ENCODE measurements at places on chromosomes 11 and 22. TPM values are rescaled to one million over a fixed set of nuclear protein-coding genes. Genes with fewer than 3 reads are reported as not detected.

PRR5L gene
- total RNA-seq = 8.8 TPM

DNA sequence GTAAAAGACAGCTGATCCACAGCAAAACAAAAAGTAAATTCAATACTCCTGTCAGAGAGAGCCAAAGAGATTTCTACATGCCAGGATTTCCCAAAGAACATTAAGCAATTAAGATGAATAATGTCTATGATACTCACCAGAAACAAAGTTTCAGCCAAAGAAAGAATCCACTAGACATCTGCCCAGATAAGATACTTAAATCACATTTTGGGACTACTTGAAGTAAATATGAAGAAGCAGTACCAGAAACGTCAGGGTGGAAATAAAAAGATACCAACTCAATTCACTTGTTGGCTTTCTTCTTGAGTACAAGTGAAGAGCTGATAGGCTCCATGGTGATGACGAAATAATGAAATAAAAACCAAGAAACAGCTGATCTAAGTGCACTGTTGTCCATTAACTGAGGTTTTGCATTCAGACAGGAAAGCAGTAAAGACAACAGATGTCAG is 31.6 kb upstream of the ARHGAP32 start:
- H3K27ac ChIP-seq = peak overlapping the region; percentile 12
- H3K4me1 ChIP-seq = peaks cover 6% of the 10 kb centered on the region
- no peak overlapping the region for H3K4me3 ChIP-seq
- no peaks in the 10 kb centered on the region for H3K27me3 ChIP-seq
- no peak for DNase-seq
- H3K36me3 ChIP-seq = no peaks in the 10 kb centered on the region

GRCh38 chr11:33063326-33063881 is 24.0 kb downstream of the TCP11L1 start:
- no peak for DNase-seq
- no peaks in the 10 kb centered on the region for H3K27me3 ChIP-seq
- peak overlapping the region; percentile 76 for H3K27ac ChIP-seq
- peaks cover 39% of the 10 kb centered on the region for H3K4me1 ChIP-seq
- peaks cover 72% of the 10 kb centered on the region for H3K36me3 ChIP-seq

- H3K4me3 ChIP-seq = no peak overlapping the region
- H3K27me3 ChIP-seq = no peaks in the 10 kb centered on the region
- H3K27ac ChIP-seq = no peak overlapping the region
Observed at GRCh38 chr22:27987557-27987956, 68.5 kb upstream of the PITPNB start.

DNA sequence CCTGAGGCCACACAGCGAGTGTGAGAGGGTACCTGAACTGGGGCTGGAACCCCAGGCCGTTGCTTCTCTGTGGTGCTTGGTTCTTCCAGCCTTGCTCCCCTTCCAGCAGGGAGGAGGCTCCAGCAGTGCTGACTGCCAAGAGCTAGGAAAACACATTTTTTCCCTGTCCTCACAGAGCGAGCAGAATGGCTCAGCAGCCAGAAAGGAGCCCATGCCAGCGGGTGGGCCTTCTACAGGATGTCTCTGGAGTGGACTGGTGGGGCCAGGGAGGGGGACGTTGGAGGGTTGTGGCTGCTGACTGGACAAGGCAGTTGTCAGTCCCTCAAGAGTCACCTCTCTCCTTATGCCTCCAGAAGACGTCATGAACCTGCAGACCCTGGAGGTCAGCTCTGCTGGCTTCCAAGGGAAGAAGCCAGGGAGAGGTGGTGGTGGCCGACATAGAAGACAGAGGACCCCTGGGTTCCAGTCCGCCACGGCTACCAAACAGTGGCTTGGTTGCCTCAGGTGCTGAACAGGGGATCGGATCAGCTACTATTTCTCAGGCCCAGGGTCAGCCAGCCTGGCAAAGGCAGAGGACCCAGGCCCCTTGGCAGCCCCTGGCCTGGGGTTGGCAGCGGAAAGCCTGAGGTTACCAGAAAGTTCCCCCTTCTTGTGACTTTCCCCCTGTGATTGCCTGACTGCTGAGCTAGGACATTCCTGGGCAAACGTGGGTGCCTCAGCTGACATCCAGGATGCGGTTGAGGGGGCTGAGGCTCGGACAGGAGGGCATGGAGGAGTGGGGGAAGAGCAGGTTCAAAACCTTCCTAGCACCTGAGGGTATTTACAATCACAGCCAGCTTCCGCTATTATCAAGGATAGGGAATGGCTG is 3.7 kb downstream of the MAFF start:
- H3K27ac ChIP-seq = peak overlapping the region; percentile 100
- H3K4me3 ChIP-seq = no peak overlapping the region
- no peaks in the 10 kb centered on the region for H3K4me1 ChIP-seq
- DNase-seq = peak; percentile 79
- H3K27me3 ChIP-seq = no peaks in the 10 kb centered on the region
- H3K36me3 ChIP-seq = no peaks in the 10 kb centered on the region

DNA sequence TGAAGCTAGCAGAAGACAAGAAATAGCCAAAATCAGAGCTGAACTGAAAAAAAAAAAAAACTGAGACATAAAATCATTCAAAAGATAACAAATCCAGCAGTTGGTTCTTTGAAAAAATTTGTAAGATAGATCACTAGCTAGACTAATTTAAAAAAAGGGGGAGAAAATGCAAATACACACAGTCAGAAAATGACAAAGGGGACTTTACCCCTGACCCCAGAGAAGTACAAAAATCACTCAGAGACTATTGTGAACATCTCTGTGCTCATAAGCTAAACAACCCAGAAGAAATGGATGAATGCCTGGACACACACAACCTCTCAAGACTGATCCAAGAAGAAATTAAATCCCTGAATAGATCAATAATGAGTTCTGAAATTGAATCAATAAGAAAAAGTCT is 914.3 kb upstream of the API5 start:
- no peak overlapping the region for H3K4me3 ChIP-seq
- H3K36me3 ChIP-seq = no peaks in the 10 kb centered on the region
- H3K27me3 ChIP-seq = no peaks in the 10 kb centered on the region
- H3K27ac ChIP-seq = no peak overlapping the region

- no peak overlapping the region for H3K4me3 ChIP-seq
- DNase-seq = peak; percentile 80
- peaks cover 50% of the 10 kb centered on the region for H3K36me3 ChIP-seq
- peak overlapping the region; percentile 77 for H3K27ac ChIP-seq
Observed at GRCh38 chr11:45859661-45860140, 12.4 kb downstream of the CRY2 start.

DNA sequence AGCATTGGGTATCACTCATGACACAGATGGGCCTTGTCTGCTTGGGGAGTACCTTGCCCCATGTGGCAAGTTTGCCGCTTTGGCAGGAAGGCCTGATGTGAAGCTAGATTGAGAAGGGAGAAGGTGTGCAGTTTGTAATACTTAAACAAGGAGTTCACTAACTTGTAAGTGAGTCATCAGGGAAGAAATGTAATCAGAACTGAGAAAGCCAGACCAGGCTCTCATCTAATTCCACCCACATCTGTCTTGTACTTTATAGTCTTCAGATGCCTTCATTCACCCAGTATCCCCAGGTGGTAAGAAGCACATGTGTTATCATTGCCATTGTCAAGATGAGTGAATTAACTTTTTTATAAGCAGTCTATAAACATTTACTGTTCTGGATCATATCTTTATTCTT is 116.0 kb upstream of the DDI1 start:
- no peak for DNase-seq
- no peak overlapping the region for H3K4me3 ChIP-seq
- H3K27me3 ChIP-seq = no peaks in the 10 kb centered on the region
- H3K27ac ChIP-seq = no peak overlapping the region

- no peaks in the 10 kb centered on the region for H3K4me1 ChIP-seq
- no peak for DNase-seq
- H3K4me3 ChIP-seq = no peak overlapping the region
- H3K27ac ChIP-seq = no peak overlapping the region
Observed at GRCh38 chr11:43532041-43532440, 148.5 kb upstream of the HSD17B12 start.

All from tibial nerve (tissue), 4 donors.